ENCODE measurements at places on chromosomes 7 and 10.

DNA sequence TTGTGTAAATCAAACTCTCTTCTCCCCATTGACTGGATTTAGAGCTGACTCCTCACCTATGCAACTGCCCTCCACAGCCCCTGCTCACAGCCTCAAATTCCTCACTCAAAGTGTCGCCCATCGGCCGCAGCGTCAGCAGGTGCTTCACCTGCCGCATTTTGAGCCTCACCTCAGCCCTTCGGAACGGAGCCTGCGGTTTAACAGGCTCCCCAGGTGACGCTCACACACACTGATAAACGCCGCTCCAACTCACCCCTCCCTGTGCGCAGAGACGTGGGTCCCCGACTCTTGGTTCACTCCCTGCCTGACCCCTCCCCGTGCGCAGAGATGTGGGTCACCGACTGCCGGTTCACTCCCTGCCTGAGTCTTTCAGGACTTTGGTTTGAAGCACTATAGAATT is 57.1 kb downstream of the CARD11 start:
- no peak for DNase-seq

DNA sequence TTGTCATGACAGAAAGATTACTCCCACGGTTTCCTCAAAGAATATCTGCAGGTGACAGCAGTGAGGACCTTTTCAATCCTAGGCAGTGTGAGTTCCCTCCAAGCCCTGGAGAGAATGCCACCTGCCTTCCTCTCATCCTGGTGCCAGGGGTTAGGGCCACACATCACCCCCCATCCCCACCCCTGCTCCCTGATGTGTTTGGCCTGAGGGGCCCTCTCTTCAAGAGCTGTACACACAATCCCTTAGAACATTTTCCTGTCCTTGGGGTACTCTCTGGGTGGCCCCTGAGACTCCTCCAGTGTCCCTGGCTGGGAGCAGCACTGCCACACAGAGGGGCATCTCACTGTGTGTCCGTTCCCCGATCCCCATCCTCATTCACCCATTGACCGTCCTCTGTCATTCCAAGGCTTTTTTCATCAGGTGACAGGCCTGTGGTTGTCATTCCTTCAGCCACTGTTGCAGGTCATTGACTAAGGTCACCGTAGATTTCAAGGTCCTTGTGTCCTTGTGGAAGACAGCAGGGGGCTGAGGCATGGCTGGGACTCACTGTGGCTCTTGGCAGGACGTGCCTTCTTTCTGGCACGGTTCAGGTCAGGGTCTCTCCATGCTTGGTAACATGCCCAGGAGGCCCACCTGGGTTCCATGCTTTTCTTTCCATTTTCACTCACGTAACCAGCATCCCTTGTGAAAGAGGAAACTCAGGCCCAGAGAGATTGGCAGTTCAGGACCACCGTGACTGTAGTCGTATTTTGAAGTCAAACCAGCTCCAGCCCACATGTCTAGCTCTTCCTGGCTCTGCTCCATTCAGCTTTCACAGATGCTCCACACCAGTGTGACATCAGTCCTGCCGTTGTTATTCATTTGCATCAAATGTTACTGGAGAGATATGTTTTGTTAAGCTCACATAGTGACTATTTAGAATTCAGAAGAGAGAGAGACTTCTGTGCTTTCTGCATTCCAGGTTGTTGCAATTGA is 26.8 kb upstream of the BTBD16 start:
- DNase-seq = peak; percentile 23

- DNase-seq = no peak
Measured at GRCh38 chr10:66917104-66917503, 8.7 kb upstream of the LRRTM3 start.

GRCh38 chr7:158476331-158476932 is 111.2 kb downstream of the PTPRN2 start:
- no peak for DNase-seq

GRCh38 chr10:109219935-109220605 is 703.2 kb downstream of the XPNPEP1 start:
- no peak for DNase-seq

DNA sequence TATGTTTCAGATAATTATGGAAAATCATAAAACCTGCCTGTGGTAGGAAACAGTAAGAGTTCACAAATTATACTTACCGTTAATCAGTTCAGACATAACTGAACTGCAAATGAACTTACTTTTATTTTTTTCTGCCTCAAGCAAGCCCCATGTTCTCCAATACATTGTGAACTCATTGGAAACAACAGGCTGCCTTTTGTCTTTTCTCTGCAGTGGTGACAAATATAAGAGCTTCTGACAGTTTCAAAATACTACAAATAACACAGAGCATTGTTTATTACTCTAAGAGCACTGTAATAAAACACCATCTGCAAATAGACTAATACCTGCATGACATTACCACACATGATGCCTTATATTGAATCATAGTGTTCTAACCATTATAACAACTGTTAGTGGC is 94.0 kb upstream of the CDCA7L start:
- no peak for DNase-seq

DNA sequence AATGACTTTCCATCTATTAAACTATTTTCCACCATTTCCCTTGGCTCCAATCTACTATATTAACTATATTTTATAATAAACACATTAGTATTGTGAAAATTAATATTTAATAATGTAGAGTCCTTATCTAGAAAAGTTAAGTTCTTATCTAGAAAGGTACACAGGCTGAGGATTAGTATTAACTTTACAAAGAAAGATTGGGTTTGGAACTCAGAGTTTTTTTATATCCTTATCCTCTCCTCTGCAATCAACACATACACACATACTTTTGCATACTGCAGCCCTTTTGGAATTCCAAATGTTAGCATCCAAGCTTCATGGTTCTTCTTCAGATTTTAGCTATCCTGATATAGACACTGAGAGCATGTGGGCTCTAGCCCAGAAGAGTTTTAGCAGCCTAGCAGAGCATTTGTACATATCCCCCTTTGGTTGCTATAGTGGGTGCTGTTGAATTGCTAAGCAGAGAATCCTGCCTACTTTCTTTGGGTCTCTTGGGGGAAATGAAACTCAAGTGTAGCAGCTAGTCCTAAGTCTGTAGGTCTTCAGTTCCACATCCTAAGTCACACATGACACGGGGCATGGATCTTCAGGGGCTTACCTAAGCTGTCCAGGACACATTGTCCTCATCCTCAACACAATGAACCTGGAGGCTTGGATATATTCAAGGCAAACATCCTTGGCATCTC is 874.6 kb downstream of the LRMDA start:
- DNase-seq = no peak

DNA sequence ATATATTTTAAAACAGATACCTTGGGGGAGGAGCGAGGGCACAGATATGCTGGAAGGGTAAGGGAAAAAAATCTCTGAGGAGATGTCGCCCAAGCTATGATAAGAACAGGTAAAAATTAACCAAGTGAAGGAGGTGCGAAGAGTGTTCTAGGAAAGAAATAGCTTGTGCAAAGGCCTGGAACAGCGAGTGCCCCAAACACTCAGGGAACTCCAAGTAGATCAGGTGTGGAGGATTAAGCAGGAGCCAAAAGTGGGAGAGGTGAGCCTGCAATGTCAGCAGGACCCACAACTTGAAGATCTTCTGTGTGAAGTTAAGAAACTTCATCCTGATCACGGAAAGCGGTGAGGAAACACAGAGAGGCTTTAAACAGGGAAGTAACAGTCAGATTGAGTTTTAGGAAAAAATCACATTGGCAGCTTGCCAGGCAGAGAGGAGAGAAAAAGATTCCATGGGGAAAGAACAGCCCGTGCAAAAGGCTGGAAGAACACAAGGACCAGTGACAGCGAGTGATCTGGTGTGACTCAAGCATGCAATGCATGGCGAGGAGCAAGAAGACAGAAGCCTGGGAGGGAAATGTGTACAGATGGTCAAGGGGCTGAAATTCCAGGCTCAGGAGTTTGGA is 30.7 kb downstream of the FGF8 start:
- no peak for DNase-seq

- no peak for DNase-seq
Measured at GRCh38 chr7:3738964-3739363, 437.9 kb downstream of the SDK1 start.

- DNase-seq = no peak
Measured at GRCh38 chr7:120852700-120853099, 5.2 kb downstream of the TSPAN12 start.

- no peak for DNase-seq
Measured at GRCh38 chr7:49597805-49598204, 175.6 kb upstream of the VWC2 start.

GRCh38 chr10:121015916-121016315 is 164.8 kb downstream of the WDR11 start:
- DNase-seq = no peak

DNA sequence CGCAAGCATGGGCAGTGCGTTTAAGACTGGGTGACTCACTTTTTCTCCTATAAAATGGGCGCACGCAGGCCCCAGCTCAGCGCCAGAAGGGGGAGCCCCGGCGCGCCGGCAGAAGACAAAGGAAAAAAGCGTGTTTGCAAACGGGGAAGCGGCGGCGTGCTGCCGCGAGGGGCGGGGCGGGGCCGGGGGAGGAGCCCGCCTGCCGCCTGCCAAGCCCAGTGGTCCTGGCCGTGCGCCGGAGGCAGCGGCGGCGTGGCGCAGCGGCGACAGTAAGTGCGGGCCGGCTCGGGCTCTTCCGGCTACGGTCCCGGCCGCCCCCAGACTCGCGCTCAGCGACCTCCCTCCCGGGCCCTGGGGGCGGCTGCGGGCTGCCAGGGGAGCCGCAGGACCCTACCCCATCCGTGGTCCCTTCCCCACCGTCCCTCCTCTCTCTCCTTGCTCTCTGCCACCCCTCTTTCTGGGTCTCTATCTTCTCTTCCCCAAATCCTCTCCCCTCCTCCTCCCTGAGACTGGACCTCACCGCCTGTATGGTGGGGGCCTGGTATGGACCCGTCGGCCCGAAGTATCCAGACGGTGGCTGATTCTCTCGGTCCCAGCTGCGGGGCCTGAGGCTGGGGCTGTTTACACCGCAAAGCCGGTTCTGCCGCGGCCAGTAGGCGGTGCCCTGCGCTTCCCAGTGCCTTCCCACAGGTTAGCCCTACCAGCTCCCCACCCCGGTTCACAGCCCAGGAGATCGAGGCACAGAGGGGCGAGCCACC is at the start of gene SLC29A3:
SLC29A3 (plus strand) TSS at position 218 of the 758 bp plus-strand sequence; CDS start at position 269, 51 bp downstream.
- peak; percentile 78 for DNase-seq

DNA sequence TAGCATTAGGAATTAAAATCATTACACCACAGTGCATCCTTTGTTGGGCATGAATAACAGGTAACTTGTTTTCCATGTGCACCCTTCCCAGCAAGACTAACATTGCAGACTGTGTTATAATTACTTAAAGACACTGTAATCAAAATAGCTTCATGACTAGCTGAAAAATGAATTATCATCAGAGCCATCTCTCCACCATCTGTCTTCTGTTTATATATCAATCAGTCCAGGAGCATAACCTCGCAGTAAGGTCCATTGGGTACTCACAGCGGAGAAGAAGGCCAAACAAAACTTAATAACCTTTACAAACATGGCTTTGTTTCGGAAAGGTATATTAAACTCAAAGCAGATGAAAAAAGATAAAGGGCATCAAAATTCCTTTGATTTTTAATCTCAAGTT is 90.6 kb downstream of the ODAD2 start:
- DNase-seq = no peak

- DNase-seq = no peak
Measured at GRCh38 chr7:101913851-101914250, 96.4 kb downstream of the CUX1 start.

- DNase-seq = no peak
Measured at GRCh38 chr10:69846293-69846921, 44.7 kb downstream of the COL13A1 start.

DNA sequence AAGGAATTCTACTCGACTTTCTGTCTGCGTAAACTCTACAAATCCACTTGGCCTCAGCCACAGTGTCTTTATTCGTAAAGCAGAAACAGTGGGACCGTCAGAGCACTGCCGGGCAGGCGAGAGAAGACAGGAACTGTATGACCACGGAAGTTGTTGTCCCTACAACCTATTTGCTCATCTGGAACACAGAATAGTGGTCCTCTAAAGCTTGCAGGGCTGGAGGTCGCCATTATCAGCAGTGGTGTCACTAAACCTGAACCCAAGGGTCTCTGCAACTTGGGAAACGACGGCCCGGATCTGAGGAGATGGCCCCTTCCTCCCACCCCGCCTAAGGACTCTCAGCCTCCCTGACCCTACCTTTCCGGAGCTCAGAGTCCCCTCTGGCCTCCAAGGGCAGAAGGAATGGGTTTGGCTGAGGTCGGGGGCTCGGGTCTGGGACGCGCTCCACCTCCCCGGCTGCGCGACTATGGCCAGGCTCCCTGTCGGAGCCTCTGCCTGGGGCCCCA is 442 bp downstream of the STYXL1 start:
- no peak for DNase-seq

DNA sequence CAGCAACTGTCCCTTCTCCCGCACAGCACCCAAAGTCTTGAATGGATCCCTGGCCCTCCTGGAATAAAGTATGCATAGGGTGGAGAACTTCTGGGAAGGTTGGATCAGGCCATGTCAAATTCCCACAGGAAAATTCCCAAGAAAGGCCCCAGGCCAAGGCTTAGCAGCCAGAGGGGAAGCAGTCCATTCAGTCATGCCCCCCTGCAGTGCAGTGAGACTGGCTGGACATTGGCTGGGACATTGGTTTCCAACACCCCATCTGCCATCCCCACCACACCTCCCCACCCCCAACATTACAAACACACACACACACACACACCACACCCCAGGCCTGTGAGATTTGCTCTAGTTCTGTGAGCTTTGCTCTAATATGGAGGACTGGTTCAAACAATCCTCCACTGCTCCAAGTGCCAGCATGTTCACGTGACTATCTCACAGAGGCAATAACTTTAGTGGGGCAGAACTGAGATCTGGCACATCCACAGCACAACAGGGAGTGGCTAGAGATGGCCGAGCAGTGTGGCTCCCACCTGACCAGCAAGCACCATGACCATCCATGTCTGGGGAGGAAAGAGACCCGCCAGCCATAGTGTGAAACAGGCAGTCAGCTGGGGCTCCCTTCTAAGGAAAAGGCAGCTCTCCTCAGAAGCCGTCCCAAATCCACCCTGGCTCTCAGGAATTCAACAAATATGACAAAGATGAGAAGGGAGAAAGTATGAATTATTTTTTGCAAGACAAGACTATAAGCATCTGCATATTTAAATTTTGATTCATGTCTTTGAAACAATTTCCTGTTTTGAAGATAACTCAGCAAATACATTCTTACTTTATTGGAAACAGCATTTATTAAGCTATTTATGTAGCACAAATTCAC is 6.7 kb upstream of the FAM170B start:
- no peak for DNase-seq

GRCh38 chr7:18038382-18038781 is 10.7 kb upstream of the PRPS1L1 start:
- DNase-seq = no peak

DNA sequence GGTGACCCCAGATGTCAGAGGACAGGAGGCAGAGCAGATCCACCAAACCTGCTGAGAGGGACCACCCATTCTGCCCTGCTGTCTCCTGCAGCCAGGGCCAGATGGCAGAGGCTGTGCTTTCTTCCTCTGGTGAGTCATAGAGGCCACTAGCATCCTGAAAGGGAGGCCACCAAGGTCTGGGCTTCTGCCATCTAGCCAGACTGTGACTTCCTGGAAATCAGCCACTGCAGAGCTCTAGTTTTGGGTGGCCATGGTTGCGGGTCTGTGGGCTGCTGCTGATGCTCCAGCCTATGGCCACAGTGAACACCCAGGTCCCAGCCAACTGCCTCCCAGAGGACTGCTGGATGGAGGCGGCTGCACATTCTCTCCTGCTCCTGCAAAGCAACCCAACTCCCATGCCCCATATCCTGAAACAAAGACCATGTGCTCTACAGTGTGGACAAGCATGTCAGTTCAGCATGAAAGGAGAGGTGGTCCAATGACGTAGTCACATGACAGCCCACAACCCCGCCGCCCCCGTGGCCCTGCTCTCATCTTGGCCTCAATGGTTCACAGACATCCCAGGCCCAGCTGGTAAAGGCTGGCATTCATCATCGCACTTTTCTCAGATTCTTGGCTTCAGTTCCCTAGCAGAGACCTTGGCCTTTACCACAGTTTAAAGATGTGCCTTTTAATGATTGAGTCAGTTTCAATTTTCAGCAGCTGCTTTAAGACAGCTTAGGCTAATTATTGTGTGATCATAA is 73.9 kb upstream of the CXCL12 start:
- no peak for DNase-seq

Measured in NCI-H1436 (cell line).